ENCODE measurements at places on chromosomes 16 and 17.

- no peak for DNase-seq
Observed at GRCh38 chr17:9105068-9105868, 84.0 kb downstream of the NTN1 start.

DNA sequence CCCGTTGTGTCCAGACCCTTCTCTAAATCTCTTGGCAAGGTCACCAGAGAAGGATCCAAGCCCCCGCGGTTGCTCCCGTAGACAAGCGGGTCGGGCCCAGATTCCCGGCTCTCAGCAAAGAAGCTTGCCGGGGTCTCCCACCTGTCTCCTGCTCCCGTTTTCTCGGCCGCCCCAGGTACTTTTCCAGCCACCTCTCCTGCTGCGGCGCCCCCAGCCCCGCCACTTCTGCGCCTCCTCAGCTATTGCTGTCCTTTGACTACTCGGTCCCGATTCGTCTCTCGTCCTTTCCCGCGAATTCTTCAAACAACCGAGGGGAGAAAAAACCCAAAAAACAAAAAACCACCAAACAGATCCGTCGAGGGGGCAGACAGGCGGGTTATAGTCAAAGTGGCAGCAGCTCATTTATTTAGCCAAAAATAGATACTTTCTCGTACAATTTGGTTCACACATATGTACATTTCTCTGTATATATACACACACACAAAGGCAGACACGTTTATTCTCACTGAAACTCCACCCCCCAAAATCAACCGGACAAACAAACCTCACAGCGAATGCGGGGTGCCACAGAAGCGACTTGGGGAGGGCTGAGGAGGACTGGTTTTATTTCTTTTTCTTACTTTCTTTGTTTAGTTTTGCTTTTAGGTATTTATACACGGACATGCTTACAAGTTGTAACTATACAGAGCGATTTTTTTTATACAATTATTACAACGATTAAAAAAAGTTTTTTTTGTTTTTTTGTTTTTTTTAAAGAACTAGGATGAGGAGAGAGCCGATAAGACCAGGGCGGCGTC, 3.5 kb downstream of the IRX3 start:
- DNase-seq, result no peak

- no peak for DNase-seq
Observed at GRCh38 chr16:67399749-67400704, 6.7 kb upstream of the TPPP3 start.

- no peak for DNase-seq
Observed at GRCh38 chr17:69528035-69528434, 113.5 kb downstream of the MAP2K6 start.

DNA sequence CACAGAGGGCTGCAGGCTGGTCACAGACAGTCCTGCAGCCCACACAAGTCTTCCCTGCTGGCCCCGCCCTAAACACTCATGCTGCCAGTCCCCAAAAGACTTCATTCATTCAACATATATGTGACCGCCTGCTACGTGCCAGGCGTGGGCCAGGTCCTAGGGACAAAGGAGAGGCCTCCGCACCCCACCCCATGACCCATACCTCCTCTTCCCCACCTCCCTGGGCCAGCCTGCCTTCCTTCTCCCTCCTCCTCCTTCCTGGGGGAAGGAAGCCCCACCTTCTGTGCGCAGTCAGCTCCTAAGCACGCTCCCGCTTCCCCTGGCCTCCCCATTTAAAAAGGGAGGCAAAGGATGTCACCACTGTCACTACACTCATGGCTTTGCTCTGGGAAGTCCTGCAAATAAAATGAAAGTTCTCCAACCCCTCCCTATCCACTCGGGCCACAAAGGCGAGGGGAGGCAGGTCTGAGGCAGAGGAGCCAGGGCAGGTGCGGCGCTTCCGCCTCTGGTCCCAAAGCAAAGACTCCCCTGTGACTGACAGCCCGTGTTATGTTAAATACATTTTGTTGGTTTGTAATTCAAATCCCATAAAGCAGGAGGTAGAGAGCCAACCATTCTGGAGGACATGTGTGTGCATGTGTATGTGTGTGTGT, 9.0 kb downstream of the DNAAF8 start:
- DNase-seq, result no peak

DNA sequence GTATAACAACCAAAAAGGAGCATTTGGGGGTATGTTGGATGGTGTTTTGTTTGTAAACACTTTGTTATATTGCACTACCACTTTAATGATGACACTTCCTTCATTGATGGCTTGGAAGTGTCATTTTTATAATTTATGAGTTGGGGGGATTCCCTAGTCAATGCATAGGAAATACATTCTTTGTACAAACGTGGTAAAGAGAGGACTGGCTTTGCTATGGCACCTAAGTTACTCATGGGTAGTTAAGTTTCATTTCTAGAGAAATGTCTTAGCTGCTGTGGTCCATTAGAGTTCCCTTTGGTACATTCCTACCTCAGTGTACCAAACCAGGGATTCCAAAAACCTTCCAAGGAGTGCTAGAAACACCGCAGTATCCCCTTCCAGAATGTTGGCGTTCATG, 63.7 kb upstream of the CMIP start:
- no peak for DNase-seq
